ENCODE measurements at places on chromosomes 3 and 15. TPM values are rescaled to one million over a fixed set of nuclear protein-coding genes. Genes with fewer than 3 reads are reported as not detected.

Gene AGBL1
- total RNA-seq = 0.23 TPM

Gene SCAANT1
- not detected for total RNA-seq

Gene P2RY13
- 2.0 TPM for total RNA-seq

GRCh38 chr3:31695280-31696008, 162.7 kb downstream of the STT3B start:
- H3K4me1 ChIP-seq = no peaks in the 10 kb centered on the region
- DNase-seq = no peak
- no peaks in the 10 kb centered on the region for H3K36me3 ChIP-seq
- no peak overlapping the region for H3K4me3 ChIP-seq
- no peak overlapping the region for H3K27ac ChIP-seq
- no peaks in the 10 kb centered on the region for H3K27me3 ChIP-seq

- H3K36me3 ChIP-seq = no peaks in the 10 kb centered on the region
- H3K27ac ChIP-seq = no peak overlapping the region
- no peak overlapping the region for H3K4me3 ChIP-seq
- H3K27me3 ChIP-seq = no peaks in the 10 kb centered on the region
- no peak for DNase-seq
Observed at GRCh38 chr15:58269455-58270414, 131.6 kb downstream of the AQP9 start.

DNA sequence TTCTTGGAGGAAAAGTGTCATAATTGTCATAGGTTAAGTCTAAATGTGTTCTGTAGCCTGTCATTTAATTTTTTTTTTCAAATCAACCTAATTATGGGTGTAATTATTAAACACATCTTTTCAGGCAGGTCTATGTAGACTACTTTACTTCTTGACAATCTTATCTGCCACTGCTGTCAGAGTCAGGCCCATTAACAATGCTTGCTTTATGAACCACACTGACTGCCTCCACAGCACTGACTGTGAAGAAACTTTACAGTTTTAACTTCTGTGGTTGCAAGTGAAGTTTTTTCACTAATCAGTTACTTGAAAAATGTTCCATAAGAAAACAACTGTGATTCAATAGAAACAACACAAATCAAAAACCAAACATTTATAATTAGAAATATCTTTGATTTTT, 407.8 kb downstream of the PLCL2 start:
- peaks cover 12% of the 10 kb centered on the region for H3K36me3 ChIP-seq
- H3K27ac ChIP-seq = no peak overlapping the region
- DNase-seq = no peak
- H3K4me1 ChIP-seq = no peaks in the 10 kb centered on the region
- H3K27me3 ChIP-seq = no peaks in the 10 kb centered on the region
- H3K4me3 ChIP-seq = no peak overlapping the region

GRCh38 chr15:59555696-59556095, 55.9 kb upstream of the GCNT3 start:
- H3K27me3 ChIP-seq = no peaks in the 10 kb centered on the region
- no peaks in the 10 kb centered on the region for H3K4me1 ChIP-seq
- H3K36me3 ChIP-seq = no peaks in the 10 kb centered on the region
- H3K4me3 ChIP-seq = no peak overlapping the region
- no peak for DNase-seq
- H3K27ac ChIP-seq = no peak overlapping the region

DNA sequence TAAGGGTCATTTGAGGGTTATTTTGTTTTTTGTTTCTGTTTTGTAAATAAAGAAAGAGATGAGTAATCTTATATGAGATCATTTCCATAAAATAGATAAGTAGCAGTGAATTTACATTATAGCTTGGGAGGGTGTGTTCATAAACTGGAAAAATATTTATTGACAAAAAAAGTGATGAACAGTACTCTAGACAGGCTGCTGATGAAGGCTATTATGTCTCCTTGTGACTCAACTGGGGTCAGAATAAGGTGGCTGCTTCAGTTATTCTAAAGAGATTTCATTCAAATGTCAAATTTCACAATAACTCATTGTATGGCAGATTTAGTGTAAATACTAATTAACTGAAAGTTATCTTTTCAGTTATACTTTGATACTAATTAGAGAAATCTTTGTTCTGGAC, 251.1 kb upstream of the CMC1 start:
- DNase-seq = no peak
- no peak overlapping the region for H3K27ac ChIP-seq
- no peaks in the 10 kb centered on the region for H3K27me3 ChIP-seq
- H3K4me3 ChIP-seq = no peak overlapping the region
- no peaks in the 10 kb centered on the region for H3K36me3 ChIP-seq
- H3K4me1 ChIP-seq = no peaks in the 10 kb centered on the region
